ENCODE measurements at places on chromosomes 5 and 9.
A peak's percentile ranks its signal among the peaks of the same experiment; 100 is the strongest.

GRCh38 chr9:33843312-33843961, 26.5 kb downstream of the UBE2R2 start:
- DNase-seq, result no peak

GRCh38 chr5:173327948-173328843, at the start of gene STC2:
Gene STC2 (minus strand): TSS chr5:173328414. CDS start chr5:173328193, 221 bp downstream.
- peak; percentile 83 for DNase-seq

DNA sequence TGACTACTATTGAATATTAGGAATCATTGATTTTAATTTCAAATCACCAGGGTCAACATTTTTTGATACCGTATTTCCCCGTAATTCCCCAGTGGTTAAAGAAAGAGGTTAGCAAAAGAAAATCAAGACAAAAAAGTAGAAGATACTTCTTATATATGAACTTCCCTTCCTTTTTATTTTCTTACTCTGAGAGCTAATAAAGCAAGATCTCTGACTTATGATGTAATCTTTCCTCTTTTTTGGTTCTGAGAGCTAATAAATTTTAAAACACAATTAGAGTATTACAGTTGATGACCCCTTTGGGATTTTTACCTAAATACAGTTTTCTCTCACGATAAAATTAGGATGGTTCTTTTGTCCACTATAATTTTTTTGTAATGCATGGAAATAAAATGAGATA, 9.2 kb upstream of the FYB1 start:
- no peak for DNase-seq

DNA sequence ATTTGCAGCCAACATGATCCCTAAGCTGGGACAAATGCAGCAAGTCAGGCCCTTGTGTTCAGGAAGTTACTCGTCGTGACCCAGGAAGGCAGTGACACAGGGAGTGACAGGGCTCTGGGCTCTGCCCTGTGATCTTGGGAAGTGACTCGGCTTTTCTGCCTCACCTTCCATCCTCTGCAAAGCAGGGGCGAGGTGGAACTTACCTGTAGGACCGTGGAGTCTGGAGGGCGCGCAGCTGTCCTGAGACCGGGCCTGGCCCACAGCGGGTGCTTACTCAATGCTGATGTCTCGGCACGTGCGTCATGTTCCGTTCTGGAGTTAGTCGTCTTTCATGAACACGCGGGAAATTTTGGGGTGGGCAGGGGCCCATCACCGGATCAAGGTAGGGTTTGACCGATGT, 22.8 kb upstream of the LPCAT1 start:
- DNase-seq, result peak; percentile 28

DNA sequence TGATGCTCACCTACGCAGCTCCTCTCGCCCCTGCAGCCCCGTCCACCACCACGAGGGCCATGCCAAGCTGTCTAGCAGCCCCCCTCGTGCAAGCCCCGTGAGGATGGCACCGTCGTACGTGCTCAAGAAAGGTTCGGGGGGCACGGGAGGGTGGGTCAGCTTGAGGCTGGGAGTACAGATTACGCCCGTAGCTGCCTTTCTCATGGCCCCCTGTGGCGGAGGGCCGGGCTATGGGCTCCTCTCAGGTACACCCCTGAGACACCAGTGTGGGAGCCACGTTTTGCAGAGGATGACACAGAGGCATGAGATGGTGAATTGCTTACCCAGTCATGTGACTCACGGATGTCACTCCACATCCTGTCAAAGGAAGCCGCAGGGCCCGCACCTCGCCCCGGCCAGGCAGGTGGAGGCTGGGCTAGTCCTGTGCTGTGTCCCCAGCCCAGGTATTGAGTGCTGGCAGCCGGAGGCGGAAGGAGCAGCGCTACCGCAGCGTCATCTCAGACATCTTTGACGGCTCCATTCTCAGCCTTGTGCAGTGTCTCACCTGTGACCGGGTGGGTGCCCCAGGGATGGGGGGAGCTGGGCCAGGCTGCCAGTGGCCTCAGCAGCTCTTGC, 33.7 kb downstream of the USP20 start:
- DNase-seq, result no peak

DNA sequence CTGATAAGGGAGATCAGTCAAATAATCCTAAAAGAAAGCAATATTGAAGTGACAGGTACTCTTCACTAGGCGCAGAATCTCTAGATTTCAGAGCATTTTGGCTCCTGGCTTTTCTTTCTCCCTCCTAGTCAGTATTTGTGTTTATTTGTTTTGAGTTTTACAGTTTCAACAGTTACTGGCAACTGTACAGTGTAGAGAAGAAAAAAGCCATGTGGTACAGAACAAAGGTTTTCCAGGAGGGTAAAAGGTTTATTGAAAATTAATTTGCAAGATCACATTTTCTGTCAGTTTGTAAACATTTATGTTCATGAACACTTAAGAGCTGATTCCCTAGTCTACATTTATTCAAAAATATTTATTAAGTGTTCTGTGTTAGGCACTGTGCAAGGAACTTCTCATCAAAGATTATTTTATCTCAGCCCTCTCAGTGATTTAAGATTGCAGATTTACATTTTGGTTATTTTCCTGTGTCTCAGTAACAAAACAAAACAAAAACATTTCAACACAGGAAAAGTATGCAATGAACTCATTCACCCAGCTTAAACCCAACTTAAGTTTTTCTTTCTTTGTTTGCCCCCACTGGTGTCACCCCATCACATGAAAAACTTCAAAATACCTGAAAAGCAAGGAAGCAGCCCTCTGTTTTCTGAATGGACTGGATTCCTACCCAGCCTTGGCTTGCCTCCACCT, 12.9 kb downstream of the MINAR2 start:
- DNase-seq, result no peak

- DNase-seq, result no peak
Observed at GRCh38 chr5:11261241-11261640, 500.2 kb upstream of the DAP start.

DNA sequence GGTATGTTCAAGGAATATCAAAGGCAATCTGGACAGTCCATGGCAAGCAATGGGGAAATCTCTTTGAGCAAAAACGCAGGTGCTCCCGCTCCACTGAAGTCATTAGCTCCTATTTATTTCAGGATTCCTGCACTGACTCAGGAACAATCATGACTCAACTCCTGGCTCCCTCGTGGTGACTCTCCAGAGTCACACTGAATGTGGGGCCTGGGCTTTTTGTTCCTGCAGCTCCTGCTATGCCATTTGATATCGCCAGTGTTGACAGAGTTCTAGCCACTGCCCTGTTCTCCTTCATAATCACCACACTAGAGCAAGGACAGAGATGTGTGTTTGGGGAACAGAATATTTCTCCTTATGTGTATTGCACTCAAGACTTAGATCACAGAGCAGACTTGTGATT, 187.2 kb upstream of the ZNF462 start:
- DNase-seq, result no peak

- DNase-seq, result no peak
Observed at GRCh38 chr5:113735751-113736150, 222.3 kb downstream of the YTHDC2 start.

DNA sequence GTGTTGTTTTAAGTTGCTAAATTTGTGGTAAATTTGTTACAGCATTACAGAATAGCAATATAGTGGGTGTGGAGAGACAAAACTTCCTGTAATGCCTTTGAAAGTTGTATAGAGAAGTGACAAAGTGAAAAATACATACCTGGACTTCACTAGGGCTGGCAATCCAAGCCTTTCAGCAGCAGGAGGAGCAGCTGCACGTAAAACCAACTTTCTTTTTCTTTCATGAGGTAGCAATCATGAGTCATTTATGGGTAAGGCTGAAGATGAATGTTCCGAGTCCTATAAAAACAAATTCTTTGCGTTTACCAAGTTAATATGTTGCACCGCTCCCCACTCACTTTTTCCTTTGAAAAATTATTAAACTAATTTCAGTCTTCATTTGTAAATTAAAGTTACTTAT, 1138.2 kb downstream of the TAF11L14 start:
- no peak for DNase-seq

GRCh38 chr5:60207040-60207439, 313.5 kb upstream of the PDE4D start:
- no peak for DNase-seq

GRCh38 chr5:148311484-148311883, 739 bp upstream of the SPINK7 start:
- no peak for DNase-seq

DNA sequence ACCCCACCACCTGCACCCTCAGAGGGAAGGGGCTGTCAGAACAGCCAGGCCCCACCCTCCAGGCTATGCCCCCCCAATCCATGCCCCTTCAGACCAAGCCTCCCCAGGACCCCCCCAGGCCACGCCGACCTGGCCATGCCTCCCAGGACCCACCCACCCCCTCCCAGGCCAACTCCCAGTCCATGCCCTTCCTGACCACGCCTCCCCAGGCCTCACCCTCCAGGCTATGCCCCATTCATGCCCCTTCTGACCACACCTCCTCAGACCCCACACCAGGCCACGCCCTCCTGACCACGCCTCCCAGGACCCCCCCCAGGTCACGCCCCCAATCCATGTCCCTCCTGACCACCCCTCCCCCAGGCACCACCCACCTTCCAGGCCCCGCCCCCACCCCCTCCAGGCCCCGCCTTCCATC, 27.6 kb downstream of the TPPP start:
- DNase-seq, result no peak

- DNase-seq, result no peak
Observed at GRCh38 chr5:123771715-123772114, 259.7 kb downstream of the CSNK1G3 start.

GRCh38 chr9:91867740-91868139, 82.3 kb downstream of the ROR2 start:
- DNase-seq, result no peak

DNA sequence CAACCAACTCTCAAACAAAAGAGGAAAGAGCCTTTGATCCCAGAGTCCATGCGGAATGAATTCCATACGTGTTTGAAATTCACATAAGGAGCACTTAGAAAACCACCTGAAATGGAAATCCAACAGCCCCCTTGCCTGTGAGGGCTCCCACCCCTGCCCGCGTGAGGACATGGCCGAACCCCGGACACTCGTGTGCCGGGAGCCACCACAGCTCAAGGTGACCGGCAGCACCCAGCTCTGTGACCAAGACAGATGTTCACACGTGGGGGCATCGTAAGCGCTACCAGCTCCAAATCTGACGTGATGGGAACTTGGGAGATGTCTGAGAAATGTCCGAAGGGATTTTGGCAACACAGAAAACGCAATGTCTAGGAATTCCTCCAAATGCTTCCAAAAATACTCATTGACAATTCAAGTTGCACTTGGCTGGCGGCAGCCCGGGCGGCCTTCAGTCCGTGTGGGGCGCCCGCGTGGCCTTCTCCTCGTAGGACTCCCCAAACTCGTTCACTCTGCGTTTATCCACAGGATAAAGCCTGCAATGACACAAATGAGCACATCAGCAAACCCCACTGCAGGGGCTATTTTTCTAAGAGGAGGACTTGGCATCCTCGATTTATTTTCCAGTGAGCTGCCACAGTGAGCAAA, 23.2 kb upstream of the TERT start:
- peak; percentile 37 for DNase-seq

DNA sequence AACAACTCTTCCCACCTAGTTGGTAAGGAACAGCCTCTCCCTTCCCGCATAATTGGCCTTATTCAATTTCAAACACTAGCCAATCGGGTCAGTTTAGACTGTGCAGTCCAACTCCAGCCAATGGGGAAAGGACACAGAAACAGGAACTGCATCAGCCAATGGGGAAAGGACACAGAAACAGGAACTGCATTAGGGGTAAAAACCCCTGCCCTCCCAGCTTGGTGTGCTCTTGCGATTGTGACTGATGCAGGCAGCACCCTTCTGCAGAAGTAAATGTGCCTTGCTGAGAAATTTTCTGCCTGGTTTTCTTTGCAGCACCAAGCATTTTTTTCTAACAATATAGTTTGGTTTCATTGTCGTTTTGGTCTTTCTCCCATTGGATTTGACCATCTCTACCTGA, 8.5 kb upstream of the GLT6D1 start:
- no peak for DNase-seq

- DNase-seq, result no peak
Observed at GRCh38 chr5:125410537-125411070, 664.2 kb upstream of the ZNF608 start.

- DNase-seq, result no peak
Observed at GRCh38 chr9:127941062-127941960, 3.7 kb upstream of the DPM2 start.

DNA sequence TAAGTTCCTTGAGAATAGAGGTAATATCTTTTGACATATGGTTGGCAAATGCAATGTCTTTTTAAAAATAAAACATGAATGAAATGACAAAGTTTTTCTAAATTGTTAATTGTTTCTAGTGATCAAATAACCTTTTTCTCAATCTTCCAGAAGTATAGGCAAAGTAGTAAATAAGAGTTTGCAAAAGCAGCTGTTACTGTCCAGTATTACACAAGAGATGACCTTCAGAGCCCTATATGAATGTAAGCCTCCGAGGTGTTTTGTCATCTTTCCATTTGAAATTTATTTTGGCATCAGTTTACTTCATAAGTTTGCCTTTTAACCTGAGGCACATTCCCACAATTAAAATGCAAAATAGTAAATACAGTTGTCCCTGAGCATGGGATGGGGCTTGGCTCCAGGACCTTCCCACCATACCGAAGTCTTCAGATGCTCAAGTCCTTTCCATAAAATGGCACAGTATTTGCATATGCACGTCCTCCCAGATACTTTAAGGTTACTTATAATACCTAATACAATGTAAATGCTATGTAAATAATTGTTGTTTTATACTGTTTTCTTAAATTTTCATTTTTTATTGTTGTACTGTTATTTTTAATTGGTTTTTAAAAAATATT, 65.6 kb downstream of the MEGF9 start:
- DNase-seq, result no peak

GRCh38 chr9:130938184-130938651, 829 bp downstream of the FIBCD1 start:
- DNase-seq, result no peak

DNA sequence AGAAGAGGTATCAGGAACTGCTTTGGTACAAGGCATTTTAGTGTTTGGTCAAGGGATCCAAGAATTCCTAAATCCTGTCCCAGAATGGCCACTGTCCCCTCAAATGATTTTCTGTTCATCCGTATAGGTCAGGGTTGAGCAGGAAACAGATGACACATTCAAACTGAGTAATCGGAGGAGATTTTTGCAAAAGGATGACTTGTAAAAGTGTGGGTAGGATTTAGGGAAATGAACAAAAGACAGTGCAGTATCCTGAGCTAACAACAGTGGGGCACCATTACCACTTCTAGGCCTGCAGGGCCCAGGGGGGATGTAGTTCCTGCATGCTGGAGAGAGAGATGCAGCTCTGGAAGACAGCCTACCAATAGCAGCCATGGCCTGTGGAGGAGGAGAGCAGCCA, 290.1 kb downstream of the ZSWIM6 start:
- DNase-seq, result no peak
